ENCODE measurements at places on chromosomes 6 and 20. TPM values are rescaled to one million over a fixed set of nuclear protein-coding genes. Genes with fewer than 3 reads are reported as not detected.

- DNase-seq, result no peak
These were observed 1.2 kb downstream of the POU5F1 start for GRCh38 chr6:31169123-31169857.

- DNase-seq, result no peak
These were observed 25.4 kb upstream of the NOP56 start for GRCh38 chr20:2626853-2627541.

- DNase-seq, result no peak
These were observed 77.9 kb upstream of the DOK5 start for GRCh38 chr20:54397292-54398140.

- no peak for DNase-seq
These were observed 4.4 kb upstream of the OCSTAMP start for GRCh38 chr20:46554828-46555227.

LTB gene
- 18.5 TPM for total RNA-seq

DNA sequence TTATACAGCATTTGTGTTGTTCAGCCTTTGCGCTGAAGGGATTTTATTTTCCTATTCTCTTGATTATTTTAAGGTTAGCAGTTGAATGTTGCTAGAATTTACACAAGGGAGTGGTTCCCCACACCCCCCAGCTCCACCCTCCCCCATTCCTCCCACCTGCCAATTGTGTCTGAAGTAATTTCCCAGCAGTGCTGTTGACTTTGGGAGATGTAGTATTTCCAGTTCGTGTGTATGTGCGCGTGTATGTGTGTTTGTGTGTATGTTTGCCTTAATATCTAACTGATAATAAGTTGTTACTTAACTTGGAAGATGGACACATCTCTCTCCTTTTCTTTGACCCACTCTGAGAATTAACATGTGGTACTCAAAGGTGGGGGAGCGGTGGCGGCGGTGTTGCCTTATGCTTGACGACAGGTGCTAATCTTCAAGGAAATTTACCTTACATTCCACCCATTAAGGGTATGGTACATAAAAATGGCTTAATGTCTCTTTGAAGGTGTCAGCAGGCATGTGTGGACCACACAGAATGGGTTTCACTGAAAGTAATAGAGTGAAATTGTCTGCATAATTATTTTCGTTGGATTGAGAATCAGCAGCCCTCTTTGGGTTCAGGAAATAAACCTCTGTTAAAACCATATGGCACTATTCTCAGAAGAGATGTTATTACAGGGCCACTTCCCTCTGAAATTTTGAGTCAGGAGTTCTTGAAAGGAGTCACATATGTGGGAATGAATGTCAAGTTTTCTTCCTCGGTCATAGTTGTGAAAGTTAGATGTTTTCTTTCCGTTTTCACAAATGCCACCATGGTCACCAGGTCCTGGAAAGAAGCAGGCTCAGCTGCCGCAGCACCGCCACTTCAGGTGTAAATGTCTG is 95.6 kb upstream of the SUPT3H start:
- DNase-seq, result no peak

DNA sequence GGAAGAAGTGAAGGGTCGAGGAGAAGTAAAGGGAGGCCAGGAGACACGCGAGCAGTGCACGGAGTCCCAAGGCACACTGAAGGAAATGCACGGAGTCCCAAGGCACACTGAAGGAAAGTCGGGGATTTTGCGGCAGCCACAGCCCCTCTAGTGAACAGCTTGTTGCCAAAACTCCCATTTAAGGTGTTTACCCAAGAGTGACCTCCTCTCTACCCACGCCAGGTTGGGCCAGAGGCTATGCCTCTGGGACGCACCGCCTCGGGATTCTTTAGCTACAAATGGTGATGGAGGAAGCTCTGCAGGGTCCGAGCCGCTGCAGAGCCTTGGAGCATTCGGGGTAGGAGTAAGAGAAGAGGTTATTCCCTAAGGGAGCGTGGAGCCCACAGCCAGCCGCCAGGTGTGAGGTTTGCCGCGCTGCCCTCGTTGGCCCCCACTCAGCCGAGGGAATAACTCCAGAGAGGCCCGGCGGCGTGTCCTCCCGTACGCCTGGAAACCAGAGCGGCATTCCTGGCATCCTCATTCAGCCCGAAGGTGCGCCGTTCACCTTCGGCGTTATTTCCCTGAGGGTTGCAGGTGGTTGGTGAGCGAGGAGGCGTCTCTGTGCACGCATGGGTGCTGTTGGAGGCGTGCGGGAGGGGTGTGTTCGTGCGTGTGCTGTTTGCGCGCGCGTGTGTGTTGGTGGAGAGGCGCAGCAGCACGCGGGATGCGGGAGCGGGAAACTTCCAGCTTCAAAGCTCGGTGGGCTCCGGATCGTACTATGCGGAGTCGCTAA is 3.4 kb upstream of the MAFB start:
- DNase-seq, result peak; percentile 26

DNA sequence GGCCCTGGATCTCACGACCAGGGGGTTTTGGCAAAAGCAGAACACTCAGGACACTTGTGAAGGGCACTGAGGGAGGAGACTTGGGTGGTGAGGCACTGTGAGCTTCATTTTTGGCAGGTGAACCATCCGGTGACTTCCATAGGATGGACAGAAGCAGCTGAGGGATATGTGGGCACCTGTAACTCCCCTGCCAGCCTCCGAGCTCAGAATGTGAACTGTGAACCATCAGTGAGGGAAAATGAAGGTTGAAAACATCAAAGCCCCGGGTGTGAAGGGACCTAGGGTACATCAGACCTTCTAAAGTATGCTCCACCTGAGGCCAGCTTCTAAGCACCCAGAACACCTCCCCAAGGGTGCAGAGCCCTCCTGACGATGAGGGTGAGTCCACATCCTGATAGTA is 53.2 kb downstream of the FAXC start:
- DNase-seq, result no peak

SLC17A1 gene
- 26.3 TPM for total RNA-seq
